B cell (primary cell): ENCODE measurements at places on chromosomes 12 and 14. TPM values are rescaled to one million over a fixed set of nuclear protein-coding genes. Genes with fewer than 3 reads are reported as not detected.

- no peak for DNase-seq
Measured at GRCh38 chr14:37047996-37048395, 124.4 kb downstream of the SLC25A21 start.

- DNase-seq: no peak
Measured at GRCh38 chr14:35196571-35196970, 74.2 kb downstream of the PRORP start.

DNA sequence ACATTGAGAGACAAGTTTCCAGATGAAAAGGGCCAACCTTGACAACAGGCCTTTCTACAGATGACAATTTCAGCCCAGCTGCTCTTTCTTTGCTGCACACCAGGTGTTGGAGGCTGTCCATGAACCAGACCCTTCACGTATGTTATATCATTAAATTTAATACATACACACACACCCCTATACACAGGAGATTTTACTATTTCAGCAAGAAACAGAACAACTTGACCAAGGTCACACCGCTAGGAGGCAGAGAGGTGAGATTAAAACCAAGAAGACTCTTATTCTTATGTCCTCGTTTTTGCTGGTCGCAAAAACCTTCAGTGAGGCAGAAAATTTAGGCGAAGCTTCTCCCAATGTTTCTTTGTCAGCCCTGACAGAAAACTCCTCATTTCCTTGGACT, 1585.9 kb downstream of the AACS start:
- DNase-seq: no peak

GRCh38 chr14:87349921-87350320, 643.1 kb downstream of the GALC start:
- DNase-seq: no peak

GRCh38 chr12:47874316-47874715, 30.5 kb downstream of the VDR start:
- no peak for DNase-seq

GRCh38 chr12:127108360-127109215, 1158.4 kb upstream of the TMEM132C start:
- no peak for DNase-seq

GRCh38 chr12:31835276-31835882, 106.6 kb upstream of the AMN1 start:
- DNase-seq: peak; percentile 54

DNA sequence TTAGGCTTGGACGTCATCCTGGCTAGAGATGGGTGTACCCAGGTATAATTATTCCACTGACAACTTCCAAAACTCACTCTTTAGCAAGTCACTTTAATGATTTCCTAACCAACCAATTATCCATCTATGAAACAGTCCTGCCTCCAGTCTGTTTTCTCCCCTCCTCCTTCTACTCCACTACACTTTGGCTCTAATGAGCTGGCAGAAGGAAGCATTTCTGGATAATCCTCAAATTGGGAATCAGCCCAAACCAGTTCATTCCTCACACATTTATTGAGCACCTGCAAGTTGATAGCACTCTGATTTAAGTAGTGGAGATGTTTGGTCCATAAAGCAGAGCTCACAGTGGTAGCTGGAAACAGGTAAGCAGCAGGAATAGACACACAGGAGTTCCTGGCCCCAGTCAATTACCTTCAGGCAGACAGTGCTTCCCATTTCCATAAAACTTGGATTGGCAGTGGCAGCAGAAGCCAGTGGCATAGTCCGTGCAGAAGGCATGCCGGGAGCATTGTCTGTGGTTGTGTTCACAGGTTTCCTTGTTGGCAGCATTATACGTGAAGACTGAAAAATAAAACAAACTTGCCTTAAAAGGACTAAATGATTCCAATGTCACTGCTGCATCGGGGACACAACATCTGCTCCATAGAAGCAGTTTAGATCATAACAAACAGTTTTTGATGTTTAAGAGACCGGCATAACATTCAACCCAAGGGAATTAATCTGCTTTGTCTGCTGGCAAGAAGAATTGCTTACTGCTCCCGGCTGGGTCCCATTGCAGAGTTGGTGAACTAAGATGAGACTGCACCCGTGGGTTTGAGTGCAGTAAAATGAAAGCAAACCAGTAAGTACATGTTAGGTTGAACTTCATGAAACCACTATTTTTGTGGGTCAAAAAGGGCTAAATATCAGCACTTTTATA, 26.2 kb downstream of the NID2 start:
- DNase-seq: no peak

DNA sequence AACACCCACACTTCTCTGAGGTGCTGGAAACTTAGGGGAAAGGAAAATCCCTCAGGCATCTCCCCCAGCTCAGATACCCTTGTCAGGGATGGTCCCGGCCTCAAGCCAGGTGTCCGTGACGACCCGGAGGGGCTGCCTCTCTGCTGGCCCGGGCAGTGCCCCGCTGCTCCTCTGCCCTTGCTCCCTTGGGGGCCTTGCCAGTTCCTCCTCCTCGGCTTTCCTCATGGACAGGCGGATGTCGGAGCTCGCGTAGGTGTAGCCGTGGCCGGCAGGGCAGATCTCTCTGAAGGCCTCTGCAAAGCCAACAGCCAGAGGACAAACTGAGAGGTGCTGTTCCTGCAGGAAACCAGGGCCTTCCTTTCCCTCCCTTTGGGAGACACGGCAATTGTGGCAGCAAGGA, 34.8 kb downstream of the ISCA2 start:
- no peak for DNase-seq

- DNase-seq: no peak
Measured at GRCh38 chr14:79395061-79395460, 816.2 kb downstream of the DIO2 start.

DNA sequence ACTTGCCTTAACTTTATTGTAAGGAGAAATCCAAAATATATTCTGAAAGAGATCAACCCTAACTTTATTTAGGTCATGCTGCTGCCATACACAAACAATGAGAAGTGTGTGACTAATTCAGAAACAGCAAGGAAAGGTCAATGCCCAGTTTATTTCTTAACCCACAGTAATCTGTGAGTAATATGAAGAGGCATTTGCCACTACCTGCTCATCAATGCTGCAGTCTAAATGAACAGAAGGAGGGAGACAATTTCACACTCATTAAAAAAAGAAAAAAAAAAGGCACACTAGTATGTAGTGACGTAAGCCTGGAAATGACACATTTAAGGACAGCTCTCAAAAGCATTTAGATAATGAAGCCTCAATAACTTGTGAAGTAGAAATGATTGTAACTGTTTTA, 90.5 kb upstream of the FOXN3 start:
- DNase-seq: no peak

- DNase-seq: no peak
Measured at GRCh38 chr14:91328313-91329050, 84.0 kb upstream of the GPR68 start.

DNA sequence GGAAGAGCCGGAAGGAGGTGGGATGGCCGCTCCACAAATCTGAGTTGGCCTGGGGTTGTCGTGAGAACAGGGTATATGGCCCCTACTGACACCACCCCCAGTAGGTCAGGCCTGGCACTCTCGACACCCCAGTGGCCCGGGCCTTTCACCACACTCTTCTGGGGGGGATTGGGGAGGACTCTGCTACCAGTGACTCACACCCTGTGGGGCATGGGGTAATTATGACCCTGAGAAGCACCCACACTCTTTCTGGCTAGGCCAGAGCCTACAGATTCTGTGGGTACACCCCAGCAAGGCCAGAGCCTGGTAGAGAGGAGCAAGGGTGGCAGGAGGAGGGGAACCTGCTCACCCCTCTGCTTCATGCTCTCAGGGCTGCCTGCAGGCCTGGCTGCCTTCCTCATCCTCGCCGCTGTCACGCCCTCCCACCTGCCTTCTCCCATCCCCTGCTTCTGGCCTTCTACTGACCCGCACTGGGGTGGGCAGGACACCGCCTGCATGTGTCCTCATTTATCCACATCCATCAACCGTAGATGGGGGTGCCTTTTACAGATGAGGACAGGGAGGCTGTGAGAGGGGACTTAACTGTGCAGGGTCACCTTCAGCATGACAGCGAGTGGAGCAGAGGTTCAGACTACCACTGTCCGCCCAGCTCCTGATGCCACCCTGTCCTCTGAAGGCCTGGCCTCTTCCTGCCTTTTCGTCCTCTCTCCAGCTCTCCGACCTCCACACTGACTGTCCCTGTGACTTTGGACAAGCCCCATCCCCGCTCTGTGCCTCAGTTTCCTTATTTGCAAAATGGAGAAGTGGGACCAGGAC, 18.4 kb downstream of the ASB2 start:
- DNase-seq: no peak

- no peak for DNase-seq
Measured at GRCh38 chr12:121166356-121166755, 33.7 kb downstream of the P2RX7 start.

- no peak for DNase-seq
Measured at GRCh38 chr12:122929812-122930211, 33.9 kb upstream of the VPS37B start.

DNA sequence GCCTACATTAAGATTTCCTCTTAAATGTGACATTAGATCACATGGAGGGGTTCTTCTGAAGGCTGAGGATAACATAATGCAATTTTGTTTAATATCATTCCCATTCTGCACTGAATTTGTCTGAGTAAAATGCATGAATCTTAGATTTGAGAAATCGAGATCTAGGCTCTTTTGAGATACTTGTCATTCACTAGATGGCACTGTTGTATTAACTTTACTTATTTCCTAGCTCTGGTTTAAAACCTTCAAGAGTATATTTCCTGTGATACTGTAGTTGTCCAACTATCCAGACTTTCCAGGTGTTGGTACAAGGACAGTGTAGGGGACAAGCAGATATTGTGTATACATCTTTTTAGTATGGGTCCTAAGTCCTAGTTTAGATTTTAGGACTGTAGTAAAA, 91.7 kb upstream of the SEL1L start:
- no peak for DNase-seq

- no peak for DNase-seq
Measured at GRCh38 chr14:94138251-94138650, 8.8 kb upstream of the IFI27L2 start.

DNA sequence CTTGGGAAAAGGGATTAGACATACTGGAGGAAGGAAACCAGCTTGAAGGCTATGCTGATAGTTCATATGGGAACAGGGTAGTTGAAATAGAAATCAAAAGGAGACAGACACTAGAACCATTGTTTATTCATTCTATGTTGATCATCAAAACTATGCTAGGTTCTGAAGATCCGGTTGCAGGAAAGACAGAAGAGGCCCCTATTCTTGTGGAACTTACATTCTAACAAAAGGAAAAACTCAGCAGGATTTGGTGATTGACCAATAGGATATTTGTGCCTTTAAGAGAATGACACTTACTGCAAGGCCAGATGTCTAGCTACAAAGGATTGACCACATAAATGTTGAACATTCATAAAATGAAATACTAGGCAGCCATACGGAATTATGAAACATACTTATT, 179.2 kb downstream of the AKAP6 start:
- DNase-seq: no peak

DNA sequence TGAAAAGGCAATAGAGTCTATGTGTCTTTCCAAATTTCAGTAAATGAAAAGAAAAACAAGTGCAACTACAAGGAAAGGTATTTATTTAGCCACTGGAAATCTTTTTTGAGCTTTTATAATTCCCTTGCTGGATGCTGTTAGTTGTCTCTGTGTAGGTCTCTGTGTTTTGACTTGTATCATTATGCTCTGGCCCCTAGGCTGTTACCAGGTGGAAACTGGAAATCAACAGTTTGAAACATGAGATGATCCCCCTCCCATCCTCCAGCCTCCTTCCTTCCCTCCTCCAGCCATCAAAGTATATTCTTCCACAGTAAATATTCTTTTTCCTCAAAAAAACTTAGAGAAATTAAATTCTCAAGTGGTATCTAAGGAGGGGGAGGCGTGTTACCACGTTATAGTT, 934 bp upstream of the DCN start:
- DNase-seq: no peak

DNA sequence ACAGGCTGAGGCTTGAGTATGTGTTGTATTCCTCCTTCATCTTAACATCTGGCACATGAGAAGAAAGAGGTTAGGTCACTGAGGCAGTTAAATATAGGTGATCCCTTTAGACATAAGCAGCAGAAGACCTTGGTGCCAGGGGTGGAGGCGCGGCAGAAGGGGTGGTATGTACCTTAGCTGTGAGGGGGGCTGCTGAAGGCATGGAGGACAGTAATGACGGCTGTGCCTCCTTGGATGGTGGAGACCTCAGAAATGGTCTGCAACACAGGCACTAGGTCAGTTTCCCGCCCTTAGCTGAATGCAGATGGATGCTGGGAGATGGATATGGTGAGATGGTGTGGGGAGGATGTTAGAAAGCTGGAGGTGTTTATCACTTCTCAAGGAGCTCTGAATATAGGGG, 1.5 kb upstream of the PNMA1 start:
- peak; percentile 16 for DNase-seq

DNA sequence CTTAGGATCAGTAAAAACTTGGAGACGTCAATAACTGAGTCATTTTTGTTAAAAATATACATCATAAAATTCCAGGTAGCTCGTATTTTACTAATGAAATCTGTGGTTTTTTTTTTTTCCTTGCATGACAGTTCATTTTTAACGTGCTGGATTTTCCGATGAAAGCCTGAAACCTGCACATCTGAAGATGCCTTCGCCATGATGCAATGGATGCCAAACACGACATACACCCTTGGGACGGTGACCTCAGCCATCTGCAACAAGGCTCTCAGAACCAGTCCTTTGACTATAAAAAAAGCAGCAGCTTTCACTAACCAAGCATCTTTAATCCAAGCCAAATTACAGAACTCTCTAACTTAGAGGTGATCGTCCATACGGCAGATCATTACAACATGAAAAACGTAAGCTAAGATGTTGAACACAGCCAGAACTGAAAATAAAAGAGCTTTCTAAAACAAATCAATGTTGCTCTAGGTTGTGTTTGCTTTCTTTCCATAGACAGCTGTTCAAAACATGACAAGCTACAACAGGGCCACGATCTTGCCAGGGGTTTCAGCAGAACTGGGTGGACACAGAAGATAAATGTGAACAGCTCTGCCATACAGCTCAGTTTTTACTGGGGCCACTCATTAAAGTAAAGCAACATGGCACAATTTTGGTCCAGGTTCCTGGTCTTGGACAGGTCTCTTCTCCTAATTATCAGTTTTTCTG, 7.8 kb downstream of the NIN start:
- peak; percentile 52 for DNase-seq

GRCh38 chr14:50719911-50720759, 52.0 kb upstream of the SAV1 start:
- no peak for DNase-seq

- DNase-seq: no peak
Measured at GRCh38 chr12:78331181-78331580, 500.5 kb downstream of the NAV3 start.

ARHGAP9 gene
- total RNA-seq: 154 and 161 TPM in 2 replicates

CLMN gene
- 51.1 and 51.5 TPM in 2 replicates for total RNA-seq

LRP6 gene
- total RNA-seq: 2.8 TPM in 2 replicates

RASAL1 gene
- 11.0 and 13.9 TPM in 2 replicates for total RNA-seq

ZCCHC8 gene
- total RNA-seq: 56.2 and 57.0 TPM in 2 replicates

SSPN gene
- 16.8 and 19.6 TPM in 2 replicates for total RNA-seq

CYP46A1 gene
- 0.10 and 0.27 TPM in 2 replicates for total RNA-seq

SMIM41 gene
- total RNA-seq: not detected in 2 replicates

KLRD1 gene
- total RNA-seq: 0.32 and 0.92 TPM in 2 replicates

DAO gene
- total RNA-seq: not detected in 2 replicates
